ENCODE measurements at places on chromosomes 11 and 22. TPM values are rescaled to one million over a fixed set of nuclear protein-coding genes. Genes with fewer than 3 reads are reported as not detected.
A peak's percentile ranks its signal among the peaks of the same experiment; 100 is the strongest.

The CCDC87 gene
- total RNA-seq: 0.84 TPM

The GAB4 gene
- not detected for total RNA-seq

The UCP3 gene
- total RNA-seq: 0.60 TPM

The APIP gene
- 48.1 TPM for total RNA-seq

The TSSK2 gene
- total RNA-seq: not detected

The ARHGEF17 gene
- total RNA-seq: 9.1 TPM

The SLC37A2 gene
- total RNA-seq: 153 TPM

The HEPHL1 gene
- 0.10 TPM for total RNA-seq

The TRMU gene
- total RNA-seq: 32.3 TPM

DNA sequence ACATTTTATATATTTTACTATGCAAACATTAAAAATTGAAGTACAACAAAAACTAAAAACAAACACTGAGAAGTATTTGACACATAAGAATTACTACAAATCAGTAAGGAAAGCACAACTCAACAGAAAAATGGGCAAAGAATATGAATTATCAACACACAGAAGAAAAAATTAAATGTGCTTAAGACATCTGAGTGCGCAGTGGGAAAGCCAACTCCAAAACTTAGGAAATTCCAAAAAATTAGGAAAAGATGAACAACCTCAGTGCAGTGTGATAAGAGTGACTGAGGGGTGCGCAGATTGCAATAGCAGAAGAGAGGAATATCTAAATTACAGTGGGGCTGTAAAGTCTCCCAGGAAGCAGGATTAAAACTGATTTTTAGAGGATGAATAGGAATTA, 1.9 kb upstream of the TMEM41B start:
- DNase-seq: no peak

DNA sequence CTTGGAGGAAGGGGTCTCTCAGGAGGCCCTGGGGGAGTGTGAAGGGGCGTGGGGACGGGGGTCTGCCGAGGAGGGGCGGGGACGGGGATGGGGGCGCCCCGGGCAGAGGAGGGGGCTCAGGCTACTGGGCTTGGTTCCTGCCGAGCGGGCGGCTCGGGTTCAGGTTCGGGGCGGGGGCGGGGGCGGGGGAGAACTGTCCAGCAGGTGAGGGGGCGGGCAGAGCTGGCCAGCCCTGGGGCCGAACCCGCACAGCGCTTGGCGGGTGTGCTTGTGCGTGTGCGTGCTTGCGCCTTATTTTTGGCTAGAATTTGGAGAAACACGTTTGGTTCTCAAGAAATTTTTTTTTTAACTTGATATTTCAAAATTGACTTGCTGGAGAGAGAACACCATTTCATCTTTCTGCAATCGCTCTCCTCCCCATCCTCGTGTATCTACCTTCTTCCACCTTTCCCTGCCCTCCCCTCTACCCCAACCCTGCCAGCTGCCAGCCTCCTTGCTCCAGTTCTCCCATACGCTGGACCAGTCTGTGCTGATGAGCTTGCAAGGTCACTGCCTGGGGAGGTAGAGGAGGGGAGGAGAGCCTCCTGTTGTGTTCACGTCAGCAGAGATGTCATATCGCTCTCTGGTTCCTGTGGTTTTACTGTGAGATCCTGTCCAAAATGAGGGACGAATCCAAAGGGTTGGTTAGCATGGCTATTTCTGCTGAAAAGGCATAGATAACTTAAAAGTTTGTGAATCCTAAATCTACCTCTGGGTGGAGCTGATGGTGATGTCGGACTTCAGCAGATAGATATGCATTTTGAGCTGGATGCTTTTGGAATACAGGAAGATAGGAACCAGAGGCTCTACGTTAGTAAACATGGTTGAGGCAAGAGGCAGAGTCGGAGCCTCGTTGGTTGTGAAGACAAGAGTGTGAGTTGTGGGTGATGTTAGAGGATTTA, 668 bp downstream of the MADD start:
- DNase-seq: peak; percentile 60

GRCh38 chr22:47673557-47673956, 911.1 kb downstream of the TBC1D22A start:
- no peak for DNase-seq

GRCh38 chr11:28833670-28834069, 725.5 kb downstream of the METTL15 start:
- peak; percentile 84 for DNase-seq

DNA sequence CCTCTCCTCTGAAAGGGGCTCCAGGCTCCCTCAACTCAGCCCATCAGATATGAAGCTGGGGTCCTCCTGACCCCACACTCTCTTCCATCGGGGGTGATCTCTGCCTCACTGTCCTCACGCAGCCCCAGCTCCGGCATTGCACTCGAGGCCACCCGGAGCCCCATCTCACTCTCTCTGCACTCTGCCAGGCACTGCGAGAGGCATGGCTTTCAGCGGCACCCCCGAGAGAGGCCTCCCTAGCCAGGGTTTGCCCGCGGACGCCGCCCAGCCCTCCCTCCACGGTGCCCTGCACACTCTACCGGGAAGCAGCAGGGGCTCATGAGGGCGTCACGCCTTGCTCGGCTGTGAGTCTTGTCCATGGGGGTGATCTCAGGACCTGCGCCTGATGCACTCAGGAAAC, 436.2 kb downstream of the BRD1 start:
- DNase-seq: no peak

- DNase-seq: peak; percentile 39
These were observed 168.8 kb upstream of the CADM1 start for GRCh38 chr11:115672999-115673411.

GRCh38 chr11:126637795-126638175, 282.3 kb downstream of the ST3GAL4 start:
- DNase-seq: peak; percentile 71

GRCh38 chr11:125410091-125410490, 86.0 kb downstream of the FEZ1 start:
- peak; percentile 78 for DNase-seq

GRCh38 chr11:61139387-61139786, 21.8 kb downstream of the VPS37C start:
- DNase-seq: no peak

GRCh38 chr11:15674756-15675155, 560.0 kb downstream of the INSC start:
- no peak for DNase-seq

DNA sequence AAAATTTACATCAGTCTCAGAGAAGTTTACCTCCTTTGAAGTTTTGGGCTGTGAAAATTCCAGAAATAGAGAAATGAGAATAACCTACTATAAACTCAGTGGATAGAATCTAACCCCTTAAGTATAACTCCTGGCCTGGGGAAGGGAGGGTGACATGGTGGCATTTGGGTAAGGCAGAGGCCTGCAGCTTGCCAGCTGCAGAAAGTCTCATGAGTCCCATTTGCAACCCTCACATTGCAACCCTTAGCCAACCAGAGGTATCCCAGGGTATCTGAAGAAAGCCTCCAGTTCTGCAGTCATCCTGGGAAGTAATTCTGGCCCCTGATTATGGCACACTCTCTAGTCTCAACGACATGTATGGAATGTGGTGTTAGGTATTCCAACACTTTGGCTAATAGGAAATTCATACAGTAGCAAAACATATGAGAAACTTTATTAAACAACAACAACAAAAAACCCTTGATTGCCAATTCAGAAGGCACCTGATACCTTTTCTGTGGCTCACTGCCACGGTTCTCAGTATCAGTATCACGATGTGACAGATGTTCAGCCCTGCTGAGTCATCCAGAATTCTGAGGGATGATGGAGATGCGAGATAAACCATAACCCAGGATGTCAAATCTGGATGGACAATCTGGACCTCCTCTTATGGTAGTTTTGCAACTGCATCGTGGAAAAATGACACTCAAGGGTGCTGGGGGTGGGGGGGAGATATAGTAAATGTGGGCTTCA, 743.4 kb downstream of the NELL1 start:
- DNase-seq: no peak

DNA sequence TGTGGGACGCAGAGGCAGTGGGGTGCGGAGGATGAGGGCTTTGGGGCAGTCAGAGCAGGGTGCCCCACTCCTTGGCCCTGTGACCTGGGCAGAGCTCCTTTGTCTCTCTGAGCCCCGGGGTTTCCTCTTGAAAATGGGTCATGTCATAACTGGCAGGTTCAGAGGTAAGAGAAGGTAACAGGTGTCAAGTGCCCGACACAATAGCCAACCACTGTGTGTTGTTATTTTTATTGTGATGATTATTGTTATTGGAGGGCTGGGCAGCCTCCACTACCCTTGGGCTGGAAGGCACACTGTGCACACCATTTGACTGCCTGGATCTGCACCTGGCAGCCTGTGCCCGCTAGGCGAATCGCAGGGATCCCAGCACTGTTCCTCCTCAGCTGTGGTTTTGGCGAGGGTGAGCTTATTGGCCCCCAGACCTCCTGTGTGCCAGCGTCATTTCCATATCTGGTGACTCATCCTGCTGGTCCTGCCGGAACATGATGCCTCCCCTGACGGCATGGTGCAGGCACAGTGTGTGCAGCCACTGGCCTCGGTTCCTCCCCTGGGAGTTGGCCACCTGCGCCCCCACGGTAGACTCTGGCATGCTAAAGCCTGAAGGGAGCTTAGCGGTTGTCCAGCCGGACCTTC, 15.4 kb upstream of the SOX10 start:
- DNase-seq: peak; percentile 82

DNA sequence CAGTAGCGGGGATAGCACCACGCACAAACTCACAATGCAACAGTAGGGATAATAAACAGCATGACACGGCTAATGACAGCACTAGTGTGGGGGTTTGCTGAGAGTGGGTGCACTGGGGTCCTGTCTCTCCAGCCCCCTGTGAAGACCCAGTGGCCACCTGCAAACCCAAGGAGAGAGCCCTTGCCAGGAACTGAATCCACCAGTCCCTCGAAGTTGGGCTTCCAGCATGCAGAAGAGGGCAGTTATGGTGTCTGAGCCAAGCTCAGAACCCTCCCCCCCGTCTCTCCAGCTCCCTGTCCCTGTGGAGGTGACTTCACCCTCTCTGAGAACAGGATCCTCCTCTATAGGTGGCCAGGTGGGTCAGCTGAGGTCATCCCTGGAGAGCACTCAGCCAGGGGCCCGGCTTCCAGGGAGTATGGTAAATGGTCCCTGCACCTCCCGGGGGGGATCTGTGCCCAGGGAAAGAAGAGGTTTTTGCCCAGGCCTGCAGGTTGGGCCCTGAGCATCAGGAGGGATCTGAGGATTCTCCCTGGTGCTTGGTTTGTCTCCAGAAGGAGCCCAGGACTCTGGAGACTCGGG, 86.3 kb upstream of the PRR5 start:
- DNase-seq: no peak

GRCh38 chr11:36177836-36178235, 111.4 kb downstream of the COMMD9 start:
- DNase-seq: no peak

DNA sequence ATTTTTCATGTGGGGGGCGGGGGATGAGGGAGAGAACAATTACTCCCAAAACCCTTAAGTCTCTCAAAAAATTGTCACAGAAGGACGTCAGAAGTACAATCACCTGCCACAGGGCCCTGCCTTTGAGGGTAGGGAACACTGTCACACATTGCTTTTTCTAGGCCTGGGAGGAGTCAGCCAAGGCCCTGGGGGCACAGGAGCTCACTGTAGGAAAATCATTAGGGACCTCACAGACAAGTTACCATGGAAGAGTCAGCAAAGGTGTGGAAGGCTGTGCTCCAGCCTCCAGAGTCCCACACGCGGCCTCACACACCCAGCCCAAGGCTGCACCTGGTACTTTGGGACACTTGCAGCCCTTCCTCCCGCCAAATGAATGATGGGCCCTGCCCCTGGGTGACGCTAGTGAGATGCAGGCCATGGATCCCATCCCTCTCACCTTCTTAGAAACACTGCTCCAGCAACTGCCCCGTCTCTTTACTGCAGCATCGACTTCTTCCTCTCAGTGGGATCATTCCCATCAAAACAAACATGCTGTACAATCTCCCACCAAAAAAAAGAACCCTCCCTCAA, 3.3 kb downstream of the PLEKHA7 start:
- DNase-seq: no peak

DNA sequence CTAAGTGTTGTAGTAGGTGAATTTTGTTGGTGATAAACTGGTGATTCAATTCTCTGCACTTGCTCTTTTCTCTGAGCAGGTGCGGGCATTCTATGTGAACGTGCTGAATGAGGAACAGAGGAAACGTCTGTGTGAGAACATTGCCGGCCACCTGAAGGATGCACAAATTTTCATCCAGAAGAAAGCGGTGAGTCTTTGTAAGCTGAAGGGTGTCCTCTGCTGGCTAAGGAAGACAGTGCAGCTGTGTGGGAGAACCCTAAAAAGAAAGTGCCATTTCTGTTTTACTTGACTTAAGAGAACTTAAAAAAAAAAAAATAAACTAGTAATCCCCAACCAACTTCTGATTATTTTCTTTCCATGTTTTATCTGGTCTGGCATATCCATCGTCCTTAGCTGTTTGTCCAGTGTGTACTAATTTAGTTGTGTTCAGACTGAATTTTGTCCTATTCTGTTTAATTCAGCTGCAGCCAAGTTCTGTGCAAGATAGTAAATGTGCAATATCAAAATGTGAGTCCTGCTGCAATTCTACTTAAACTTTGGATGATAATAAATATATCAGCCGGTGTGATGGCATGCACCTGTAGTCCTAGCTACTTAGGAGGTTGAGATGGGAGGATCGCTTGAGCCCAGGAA, 29.6 kb downstream of the CAT start:
- peak; percentile 35 for DNase-seq

- no peak for DNase-seq
These were observed 41.7 kb upstream of the MUC15 start for GRCh38 chr11:26613759-26614158.

DNA sequence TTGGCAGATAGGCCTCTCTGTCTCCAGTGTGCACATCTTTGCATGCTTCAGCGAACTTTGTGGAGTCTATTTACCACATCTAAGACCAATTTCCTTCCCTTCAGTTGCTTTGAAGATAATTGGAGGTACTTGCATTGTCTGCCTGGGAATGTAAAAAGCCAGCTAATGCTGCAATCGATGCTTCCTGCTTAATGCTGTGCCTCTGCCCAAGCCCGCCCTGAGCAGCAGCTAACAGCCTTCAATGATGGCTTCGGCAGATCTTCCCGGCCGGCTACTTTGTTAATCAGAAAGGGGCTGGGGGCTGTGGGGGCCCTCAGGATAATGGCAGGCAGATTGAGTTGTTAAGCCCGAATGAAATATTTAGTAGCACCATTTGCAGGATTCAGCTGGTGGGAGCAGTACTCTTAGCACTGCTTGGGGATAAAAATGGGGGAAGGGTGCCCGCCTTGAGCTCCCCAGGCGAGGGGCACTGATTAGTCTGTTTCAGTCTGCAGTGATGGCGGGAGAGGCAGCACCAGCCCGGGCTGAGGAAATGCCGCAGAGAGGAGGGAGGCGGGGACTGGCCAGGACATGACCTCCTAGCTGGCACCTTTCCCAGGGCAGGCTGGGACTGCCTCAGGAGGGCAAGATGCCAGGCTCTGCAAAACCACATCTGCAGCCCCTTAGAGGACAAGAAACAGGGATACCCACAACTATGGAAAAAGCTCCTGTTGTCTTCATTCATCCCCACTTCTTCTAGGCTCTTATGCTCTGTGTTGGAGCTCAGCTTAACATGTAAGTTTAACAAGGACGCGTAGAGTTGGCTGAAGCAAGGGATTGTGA, 460.0 kb downstream of the BUD13 start:
- peak; percentile 88 for DNase-seq
